NCI-H2107 (cell line): ENCODE measurements at places on chromosomes 13 and 19.

DNA sequence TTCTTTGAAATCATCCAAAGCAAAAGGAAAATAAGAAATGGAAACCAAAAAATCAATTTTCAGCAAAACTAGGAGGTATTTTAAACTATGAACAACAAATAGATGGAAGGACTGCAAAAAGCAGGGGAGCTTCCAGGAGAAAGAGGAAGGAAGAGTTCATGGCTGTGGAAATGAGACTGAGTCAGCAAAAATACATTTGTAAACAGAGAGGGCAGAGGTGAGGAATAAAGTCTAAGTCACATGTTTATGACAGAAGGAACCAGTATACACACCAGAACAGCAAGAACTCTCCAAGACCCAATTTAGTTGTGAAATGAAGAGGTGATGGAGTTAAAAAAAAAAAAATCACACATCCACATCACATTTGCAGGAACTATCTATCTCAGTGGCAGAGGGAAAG is 69.6 kb downstream of the RNASEH2B start:
- DNase-seq, result no peak

- DNase-seq, result no peak
These were observed 52.7 kb downstream of the COL4A1 start for GRCh38 chr13:110254151-110254679.

DNA sequence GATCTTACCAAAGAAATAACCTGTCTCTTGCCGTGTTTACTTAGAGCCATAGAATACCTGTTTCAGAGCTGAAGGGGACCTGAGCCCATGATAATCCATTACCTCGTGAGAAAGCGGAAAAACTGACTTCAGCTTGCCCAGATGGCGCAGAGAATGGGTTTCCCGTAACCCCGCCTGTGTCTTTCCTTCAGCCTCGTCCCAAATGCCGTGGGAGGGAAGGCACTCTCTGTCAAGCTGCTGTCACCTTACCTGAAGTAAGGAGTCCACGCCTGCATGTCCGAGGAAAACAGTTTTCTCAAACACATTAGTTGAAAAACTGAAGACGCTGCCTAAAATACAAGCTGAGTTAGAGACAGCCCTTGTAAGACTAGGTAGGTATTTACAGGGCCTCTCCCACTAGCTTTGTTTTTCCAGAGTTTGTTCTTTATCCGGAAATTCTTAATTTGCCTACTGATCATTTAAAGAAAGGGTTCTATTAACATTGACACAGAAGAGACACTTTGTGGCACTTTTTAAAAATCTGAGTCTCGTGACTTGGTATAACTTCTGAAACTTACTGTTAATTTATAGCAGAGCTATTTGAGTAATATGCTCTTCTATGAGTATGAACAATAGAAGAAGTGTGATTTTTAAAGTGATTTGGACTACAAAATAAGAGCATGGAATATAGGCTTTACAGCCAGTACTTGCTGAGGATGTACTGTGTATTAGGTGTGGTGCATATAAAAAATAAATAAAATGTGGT is 1.3 kb upstream of the INTS6 start:
- no peak for DNase-seq

DNA sequence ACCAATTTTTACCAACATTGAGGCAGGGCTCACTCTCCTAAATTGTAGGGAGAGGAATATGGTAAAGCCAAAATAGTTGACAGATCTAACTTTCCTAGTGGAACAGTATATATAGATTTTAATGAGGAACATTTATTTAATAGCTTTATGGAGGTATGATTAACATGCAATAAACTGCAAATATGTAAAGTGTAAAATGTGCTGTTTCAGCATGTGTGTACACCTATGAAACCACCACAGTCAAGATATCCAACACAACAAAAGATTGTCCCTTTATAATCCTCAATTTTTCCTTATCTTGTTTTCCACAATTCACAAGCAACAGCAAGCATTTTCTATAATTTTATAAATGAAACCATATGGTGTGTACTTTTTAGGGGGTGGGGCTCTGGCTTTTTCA is 4.1 kb upstream of the TRAPPC2B start:
- no peak for DNase-seq

DNA sequence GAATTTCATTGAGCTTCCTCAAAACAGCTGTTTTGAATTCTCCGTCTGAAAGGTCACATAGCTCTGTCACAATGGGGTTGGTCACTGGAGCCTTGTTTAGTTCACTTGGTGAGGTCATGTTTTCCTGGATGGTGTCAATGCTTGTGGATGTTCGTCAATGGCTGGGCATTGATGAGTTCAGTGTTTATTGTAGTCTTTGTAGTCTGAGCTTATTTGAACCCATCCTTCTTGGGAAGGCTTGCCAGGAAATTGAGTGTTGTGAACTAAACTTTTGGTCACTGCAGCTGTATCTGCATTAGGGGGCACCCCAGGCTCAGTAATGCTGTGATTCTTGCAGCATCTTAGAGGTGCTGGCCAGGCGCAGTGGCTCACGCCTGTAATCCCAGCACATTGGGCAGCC is 22.0 kb downstream of the BLOC1S3 start:
- no peak for DNase-seq

DNA sequence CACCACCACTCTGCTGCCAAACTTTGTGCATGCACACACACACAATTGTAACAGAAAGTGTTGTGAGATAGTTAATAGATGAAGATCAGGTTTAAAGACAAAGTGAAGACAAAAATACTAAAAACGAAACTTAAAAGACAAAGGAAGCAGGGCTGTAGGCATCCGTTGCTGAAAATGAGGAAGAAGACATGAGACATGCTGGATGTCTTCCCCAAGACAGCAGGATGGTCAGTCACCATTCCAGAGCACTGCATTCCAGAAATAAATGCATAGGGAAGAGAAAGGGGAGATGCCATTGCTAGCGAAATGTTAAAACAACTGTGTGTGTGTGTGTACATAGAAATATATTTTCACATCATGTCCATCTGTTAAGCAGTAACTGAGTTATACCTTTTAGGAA is 520.1 kb downstream of the SUCLA2 start:
- no peak for DNase-seq

DNA sequence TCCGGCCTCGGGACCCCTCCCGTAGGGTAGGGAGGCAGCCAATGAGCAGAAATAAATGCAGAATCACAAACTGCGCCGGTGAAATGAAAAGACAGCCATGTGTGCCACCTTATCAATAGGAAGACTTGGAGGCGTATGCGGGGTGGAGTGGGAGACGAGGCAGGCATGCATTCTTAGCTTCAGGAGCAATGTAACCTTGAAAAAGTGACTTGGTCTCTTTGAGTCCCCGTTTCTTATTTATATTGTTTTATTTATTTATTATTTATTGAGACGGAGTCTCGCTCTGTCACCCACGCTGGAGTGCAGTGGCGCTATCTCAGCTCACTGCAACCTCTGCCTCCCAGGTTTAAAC is 16.0 kb downstream of the SSC5D start:
- DNase-seq, result no peak

DNA sequence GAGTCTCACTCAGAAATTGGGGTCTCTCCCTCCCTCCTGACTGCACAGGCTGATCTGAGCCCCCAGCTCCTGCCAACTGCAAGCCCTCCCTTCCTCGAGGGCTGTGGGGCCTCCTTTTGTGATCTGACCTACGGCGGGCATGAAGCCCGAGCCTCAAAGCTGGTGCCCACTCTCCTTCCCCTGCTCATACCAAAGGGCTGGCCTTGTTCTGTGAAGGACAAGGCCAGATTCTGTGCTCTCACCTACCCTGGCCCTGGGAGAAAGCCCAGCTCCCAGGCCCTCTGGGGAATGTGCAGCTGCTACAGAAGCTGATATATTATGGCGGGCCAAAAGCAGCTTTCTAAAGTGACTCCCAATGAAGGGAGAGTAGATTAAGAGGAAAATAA is 9.0 kb upstream of the ECH1 start:
- no peak for DNase-seq

- no peak for DNase-seq
These were observed 80.0 kb upstream of the GPR183 start for GRCh38 chr13:99386911-99387788.

DNA sequence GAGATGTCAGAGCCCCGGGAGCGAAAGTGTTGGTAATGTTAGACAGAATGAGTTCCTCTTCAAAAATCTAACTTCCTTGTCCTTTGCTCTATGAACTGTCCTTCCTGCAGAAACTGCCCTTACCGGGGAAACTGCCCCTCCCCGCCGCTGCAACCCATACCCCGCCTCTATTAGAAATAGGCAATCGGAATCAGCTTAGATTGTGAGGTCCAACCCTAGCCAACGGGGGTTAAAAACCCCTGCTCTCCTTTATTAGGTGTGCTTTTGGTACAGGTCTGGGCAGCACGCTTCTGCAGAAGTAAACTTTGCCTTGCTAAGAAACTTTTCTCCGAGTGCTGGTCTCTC is 11.5 kb upstream of the CAPNS1 start:
- DNase-seq, result no peak

GRCh38 chr19:51810223-51810622 is 15.3 kb downstream of the FPR3 start:
- no peak for DNase-seq

DNA sequence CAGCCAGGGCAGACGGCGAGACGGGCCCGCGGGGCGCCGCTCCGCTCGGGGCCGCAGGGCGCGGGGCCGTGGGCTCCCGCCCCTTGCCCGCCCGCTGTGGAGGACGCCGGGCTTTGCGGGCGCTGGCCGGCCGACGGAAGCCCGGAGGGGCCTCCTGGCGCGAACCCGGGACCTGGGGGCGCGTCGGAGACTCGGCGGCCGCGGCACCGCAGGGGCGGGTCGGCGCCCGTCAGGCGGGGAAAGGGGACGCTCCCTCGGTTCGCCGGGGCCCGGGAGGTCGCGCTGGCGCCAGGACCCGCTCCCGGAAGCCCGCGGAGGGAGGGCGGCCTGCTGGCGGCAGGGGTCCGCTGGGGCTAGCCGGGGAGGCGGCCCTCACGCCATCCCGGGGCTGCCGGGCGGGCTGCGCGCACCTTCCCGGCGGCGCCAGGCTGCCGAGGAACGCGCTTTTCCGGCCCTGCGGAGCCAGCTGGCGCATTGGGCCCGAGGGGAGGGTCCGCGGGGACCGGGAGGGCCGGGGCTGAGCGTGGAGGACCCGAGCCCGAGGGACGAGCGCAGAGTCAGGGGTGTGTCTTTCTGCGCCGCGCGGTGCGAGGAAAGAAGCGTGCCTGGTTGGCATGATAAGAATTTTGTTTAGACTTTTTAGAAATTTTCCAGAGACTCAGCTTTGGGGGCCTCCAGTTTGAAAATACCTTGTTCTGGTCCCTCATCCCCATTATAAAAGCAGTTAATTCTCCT is 511 bp downstream of the GARRE1 start:
- no peak for DNase-seq

- DNase-seq, result no peak
These were observed 65.2 kb downstream of the DACH1 start for GRCh38 chr13:71801781-71802180.

- no peak for DNase-seq
These were observed 905 bp downstream of the TBXA2R start for GRCh38 chr19:3605770-3606169.

DNA sequence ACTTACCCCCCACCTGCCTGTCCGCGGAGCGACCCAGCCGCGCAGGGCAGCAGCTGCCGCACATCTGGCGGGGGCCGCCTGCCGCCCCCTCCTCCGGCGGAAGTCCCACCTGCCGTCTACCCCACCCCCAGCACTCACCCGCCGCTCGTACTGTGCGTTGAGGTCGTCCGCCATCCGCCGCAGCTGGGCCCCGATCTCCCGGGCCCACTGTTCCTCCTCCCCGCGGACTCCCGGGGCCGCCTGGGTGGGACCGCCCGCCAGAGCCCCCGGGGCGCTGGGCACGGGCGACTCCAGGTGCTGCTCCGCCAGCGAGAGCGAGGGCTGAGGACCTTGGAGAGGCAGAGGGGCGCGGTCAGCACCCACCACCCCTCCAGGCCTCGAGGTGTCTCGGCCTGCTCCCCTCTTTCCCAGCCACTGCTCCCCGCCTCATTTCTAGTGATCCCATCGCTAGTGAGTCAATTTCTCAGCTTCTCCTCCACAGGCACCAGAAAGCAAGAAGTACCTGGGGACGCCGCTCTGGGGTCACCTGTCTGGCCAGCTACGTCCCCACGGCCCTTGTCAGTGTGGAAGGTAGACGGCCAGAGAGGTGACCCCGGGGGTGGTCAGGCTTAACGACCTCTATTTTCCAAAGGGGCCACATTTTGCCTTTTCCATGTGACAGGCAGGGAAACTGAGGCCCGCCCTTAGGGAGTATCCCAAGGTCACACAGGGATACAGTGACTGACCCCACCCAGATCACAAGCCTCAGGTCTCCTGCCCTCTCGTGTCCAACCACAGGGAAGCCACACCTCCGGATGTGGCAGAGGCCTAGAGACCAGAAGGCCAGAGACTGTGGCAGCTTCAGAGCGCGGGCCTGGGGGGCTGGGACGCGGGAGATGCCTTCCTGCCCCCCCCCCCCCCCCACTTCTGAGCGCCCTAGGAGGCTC is 4.3 kb downstream of the BBC3 start:
- DNase-seq, result no peak

DNA sequence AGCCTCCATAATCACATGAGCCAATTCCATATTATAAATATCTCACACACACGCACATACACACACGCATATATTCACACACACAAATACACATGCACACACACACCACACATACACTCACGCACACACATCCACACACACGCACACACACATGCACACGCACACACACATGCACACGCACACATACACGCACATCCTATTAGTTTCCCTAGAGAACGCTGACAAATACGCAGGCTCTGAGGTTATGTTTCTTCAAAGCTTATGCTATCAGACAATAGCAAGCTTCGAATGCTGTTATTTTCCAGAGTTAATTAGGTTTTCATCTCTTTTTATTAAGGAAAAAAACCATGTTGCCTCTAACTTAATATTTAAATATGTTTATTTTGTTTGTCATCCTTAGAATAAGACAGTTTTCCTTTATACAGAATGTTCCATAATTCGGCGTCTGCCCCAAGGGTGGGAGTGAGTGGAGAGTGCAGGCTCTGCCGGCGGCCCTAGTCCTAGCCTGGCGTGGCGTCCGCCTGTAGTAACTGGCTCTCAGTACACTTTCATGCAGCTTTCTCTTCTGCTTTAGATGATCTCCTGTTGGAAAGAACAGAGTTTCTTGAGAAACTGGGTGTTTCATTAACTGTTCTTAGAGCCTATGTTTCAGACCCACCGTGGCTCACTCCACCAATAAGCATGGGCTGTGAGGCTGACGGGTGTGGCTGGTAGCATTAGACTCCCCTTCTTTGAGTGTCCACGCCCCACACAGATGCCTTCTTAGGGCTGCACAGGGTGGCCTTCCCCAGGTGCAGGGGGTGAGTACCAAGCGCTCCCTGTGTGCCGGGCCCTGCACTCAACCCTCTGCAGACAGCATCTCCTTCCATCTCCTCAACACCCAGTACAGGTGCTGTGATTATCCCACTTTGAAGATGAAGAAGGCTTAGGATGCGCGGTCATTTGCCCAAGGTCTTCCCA is 30.4 kb upstream of the ANKRD10 start:
- DNase-seq, result no peak
